NCI-H2171 treated with DMSO at 0.1 percent for 48 hours (cell line): ENCODE measurements at places on chromosomes 5 and 9.

- DNase-seq: no peak
These were observed 1.0 kb upstream of the CACFD1 start for GRCh38 chr9:133458643-133459312.

GRCh38 chr5:42583322-42583721 is 160.1 kb downstream of the GHR start:
- DNase-seq: peak; percentile 15

- no peak for DNase-seq
These were observed 35.6 kb downstream of the S1PR3 start for GRCh38 chr9:89026876-89027275.

DNA sequence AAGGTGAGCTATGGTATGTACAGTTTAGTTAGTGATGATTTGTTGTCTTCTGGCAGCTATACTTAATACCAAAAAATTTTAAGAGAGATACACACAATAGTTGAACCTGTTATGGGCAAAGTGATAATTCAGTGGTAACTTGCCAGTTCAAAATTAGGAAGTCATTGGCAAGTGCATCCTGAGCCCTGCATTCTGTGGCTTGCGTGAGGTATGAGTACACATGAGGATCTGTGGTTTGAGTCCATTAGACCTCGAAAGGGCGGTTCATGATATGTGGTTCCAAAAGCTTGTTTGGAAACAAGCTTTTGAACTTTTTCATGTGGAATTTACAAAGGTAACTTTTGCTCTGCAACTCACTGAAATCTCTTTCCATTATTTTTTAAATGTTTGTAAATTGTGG is 47.0 kb downstream of the GPR21 start:
- DNase-seq: no peak

- DNase-seq: no peak
These were observed 56.9 kb upstream of the BARHL1 start for GRCh38 chr9:132525308-132526023.

DNA sequence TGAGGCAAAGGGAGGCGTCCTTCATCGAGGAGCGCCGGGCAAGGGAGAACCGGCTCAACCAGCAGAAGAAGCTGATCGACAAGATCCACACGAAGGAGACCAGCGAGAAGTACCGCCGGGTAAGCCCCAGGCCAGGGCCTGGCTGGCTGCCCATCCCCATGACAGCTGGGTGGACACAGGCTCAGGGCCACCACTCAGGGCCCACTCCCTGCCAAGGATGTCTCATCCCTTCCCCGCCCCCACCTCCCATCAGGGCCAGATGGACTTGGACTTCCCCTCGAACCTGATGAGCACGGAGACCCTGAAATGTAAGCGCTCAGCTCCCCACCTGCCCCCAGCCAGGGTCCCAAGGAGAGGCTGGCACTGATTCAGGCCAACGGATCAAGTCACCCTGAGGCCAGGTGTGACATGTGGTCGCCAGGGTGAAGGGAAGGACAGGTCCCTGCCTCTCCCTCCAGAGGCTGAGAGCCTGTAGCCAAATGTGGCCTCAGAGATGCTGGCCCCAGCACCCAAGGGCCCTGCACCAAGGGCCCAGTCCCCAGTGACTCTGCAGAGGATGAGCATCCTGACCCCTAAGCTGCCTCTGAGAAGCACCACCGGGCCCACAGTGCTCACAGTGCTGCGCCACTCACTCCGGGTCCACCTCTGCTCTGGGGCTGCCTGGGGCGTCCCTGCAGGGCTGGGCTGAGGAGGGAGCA is 3.1 kb upstream of the RABL6 start:
- no peak for DNase-seq

DNA sequence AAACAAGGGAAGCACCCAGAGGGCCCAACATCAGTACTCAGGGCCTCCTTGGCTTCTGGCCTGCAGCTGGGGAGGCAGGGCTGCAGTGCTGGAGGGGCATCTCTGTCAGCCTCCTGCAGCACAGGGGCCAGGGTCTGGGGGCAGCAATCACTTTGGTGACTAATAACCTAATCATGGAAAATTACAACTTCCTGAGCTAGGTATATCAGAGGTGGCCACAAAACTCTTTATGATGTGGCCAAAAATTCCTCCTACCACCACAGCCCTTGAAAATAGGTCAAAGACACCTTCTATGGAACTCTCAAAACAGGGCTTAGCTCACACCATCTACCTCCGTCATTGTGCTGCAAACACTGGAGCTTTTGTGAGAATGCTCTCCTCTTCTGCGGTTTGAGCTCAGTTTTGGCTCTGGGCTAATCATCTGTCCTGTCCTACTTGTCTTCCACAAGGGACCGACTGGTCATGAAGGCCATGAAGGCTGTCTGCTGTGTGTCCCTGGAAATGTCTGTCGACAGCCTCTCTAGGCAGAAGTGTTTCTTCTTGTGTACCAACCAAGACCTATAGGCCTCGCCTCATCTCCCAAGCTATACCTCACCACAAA is 28.6 kb downstream of the CSF2 start:
- DNase-seq: no peak

DNA sequence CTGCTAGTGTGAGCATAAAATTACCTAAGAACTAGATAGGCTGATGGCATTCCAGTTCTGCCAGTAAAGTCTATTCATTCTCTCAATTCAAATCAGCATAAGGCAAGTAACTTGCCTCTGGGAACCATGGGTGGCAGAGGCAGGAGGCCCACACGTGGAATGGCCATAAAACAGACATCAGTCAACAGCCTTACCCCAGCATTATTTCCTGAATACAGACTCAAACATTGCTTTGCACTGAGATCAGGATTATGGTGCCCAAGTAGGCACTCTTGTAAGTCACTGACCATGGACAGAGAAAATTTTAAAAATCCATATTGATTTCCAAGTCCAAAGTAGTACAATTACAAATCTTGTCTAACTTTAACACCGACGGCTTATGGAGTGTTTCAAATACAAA is 157.7 kb downstream of the NR2F1-AS1 start:
- no peak for DNase-seq

GRCh38 chr9:69223605-69224004 is 49.5 kb downstream of the TJP2 start:
- DNase-seq: peak; percentile 23
